CD4-positive, alpha-beta memory T cell (primary cell): ENCODE measurements at places on chromosomes 5 and 9.

GRCh38 chr5:66477596-66477995, 118.6 kb upstream of the MAST4 start:
- no peak overlapping the region for H3K4me3 ChIP-seq
- H3K36me3 ChIP-seq, result no peaks in the 10 kb centered on the region
- no peaks in the 10 kb centered on the region for H3K4me1 ChIP-seq
- H3K27ac ChIP-seq, result no peak overlapping the region

- H3K4me1 ChIP-seq, result peaks cover 41% of the 10 kb centered on the region
- H3K4me3 ChIP-seq, result peak overlapping the region; percentile 78
- DNase-seq, result no peak
- peak overlapping the region; percentile 98 for H3K27ac ChIP-seq
- H3K36me3 ChIP-seq, result peaks cover 3% of the 10 kb centered on the region
Measured at GRCh38 chr5:43041669-43042175, 1.6 kb upstream of the ANXA2R start.

DNA sequence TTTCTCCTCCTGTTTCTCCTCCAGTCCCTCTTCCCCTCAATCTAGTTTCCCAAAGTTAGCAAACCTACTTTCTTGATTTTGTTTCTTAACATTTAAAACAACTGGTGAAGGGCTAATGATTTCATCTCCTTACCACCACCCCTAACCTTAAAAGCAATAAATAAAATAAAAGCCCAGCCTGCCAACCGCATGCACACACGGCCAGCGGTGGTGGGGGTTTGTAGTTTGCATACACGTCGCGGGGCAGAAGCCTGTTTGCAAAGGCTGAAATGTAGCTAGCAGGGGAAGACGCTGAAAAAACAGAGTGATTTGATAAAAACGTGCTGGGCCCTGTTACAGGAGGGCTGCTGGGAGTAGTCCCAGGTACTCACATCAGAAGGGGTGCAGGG, 1.9 kb upstream of the DMRT2 start:
- peak overlapping the region; percentile 69 for H3K4me3 ChIP-seq
- DNase-seq, result no peak
- H3K27ac ChIP-seq, result no peak overlapping the region
- no peaks in the 10 kb centered on the region for H3K36me3 ChIP-seq
- peaks cover 67% of the 10 kb centered on the region for H3K27me3 ChIP-seq

GRCh38 chr5:57586649-57587048, 104.0 kb upstream of the ACTBL2 start:
- no peak for DNase-seq
- H3K27me3 ChIP-seq, result no peaks in the 10 kb centered on the region
- H3K4me1 ChIP-seq, result no peaks in the 10 kb centered on the region
- no peak overlapping the region for H3K27ac ChIP-seq

- H3K4me3 ChIP-seq, result no peak overlapping the region
- no peak for DNase-seq
- no peaks in the 10 kb centered on the region for H3K4me1 ChIP-seq
- H3K36me3 ChIP-seq, result no peaks in the 10 kb centered on the region
- no peak overlapping the region for H3K27ac ChIP-seq
Measured at GRCh38 chr9:107971241-107971640, 481.7 kb upstream of the KLF4 start.

- H3K4me3 ChIP-seq, result no peak overlapping the region
- H3K27ac ChIP-seq, result no peak overlapping the region
- peaks cover 11% of the 10 kb centered on the region for H3K4me1 ChIP-seq
- no peaks in the 10 kb centered on the region for H3K27me3 ChIP-seq
- DNase-seq, result no peak
Measured at GRCh38 chr5:132181011-132181629, 46.5 kb downstream of the P4HA2 start.

- no peaks in the 10 kb centered on the region for H3K36me3 ChIP-seq
- no peaks in the 10 kb centered on the region for H3K4me1 ChIP-seq
- no peak overlapping the region for H3K27ac ChIP-seq
- H3K4me3 ChIP-seq, result no peak overlapping the region
- no peak for DNase-seq
- no peaks in the 10 kb centered on the region for H3K27me3 ChIP-seq
Measured at GRCh38 chr5:103908336-103909080, 345.9 kb upstream of the NUDT12 start.

GRCh38 chr9:109150925-109151545, 16.0 kb downstream of the FRRS1L start:
- no peaks in the 10 kb centered on the region for H3K36me3 ChIP-seq
- no peak overlapping the region for H3K27ac ChIP-seq
- no peaks in the 10 kb centered on the region for H3K27me3 ChIP-seq
- H3K4me1 ChIP-seq, result no peaks in the 10 kb centered on the region
- H3K4me3 ChIP-seq, result no peak overlapping the region

DNA sequence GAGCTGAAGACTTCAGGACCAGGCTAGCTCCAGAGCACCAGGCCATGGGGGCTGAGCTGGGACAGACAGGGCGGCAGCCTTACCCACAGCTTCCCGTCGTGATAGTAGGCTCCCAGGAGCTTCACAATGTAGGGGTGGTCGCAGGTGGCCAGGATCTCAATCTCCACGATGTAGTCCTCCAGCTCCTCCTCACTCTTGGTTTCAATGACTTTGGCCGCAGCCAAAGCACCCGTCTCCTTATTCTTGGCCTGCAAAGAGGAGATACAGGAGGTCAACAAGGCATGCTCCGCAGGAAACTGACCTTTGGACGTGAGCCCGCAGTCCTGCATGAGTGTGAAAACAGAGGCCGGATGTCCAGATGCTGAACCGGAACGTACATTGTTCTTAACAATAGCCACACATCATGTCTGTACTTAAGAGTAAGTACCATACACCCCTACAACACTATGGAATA, 31.5 kb downstream of the STK10 start:
- peaks cover 75% of the 10 kb centered on the region for H3K4me1 ChIP-seq
- DNase-seq, result no peak
- no peak overlapping the region for H3K27ac ChIP-seq
- H3K36me3 ChIP-seq, result peaks cover 46% of the 10 kb centered on the region
- no peak overlapping the region for H3K4me3 ChIP-seq

GRCh38 chr5:96636594-96636993, 25.6 kb upstream of the CAST start:
- no peaks in the 10 kb centered on the region for H3K27me3 ChIP-seq
- H3K36me3 ChIP-seq, result no peaks in the 10 kb centered on the region
- no peak overlapping the region for H3K4me3 ChIP-seq
- no peaks in the 10 kb centered on the region for H3K4me1 ChIP-seq
- no peak overlapping the region for H3K27ac ChIP-seq

DNA sequence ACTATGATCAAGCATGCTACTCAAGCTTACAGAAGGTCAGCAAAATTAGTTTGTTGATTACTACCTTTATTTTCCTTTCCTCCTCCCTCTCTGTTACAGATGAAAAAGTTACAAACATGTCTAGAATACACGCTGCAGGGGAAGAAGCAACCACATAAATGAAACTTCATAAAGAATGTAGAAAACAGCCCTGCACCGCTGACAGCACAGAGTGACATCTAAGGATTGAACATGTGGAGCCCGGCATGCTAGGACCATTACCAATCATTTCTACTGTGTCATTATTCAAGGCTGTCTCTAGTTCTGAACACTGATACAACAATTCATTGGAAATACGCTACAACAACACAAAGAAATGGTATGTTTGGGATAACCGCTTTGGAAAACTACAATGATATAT, 261.1 kb downstream of the MLLT3 start:
- H3K36me3 ChIP-seq, result peaks cover 7% of the 10 kb centered on the region
- H3K4me1 ChIP-seq, result peaks cover 20% of the 10 kb centered on the region
- H3K27ac ChIP-seq, result no peak overlapping the region
- H3K4me3 ChIP-seq, result no peak overlapping the region

- H3K27me3 ChIP-seq, result no peaks in the 10 kb centered on the region
- no peaks in the 10 kb centered on the region for H3K4me1 ChIP-seq
- no peak for DNase-seq
- H3K4me3 ChIP-seq, result no peak overlapping the region
Measured at GRCh38 chr5:17364987-17365810, 132.8 kb upstream of the TAF11L2 start.

DNA sequence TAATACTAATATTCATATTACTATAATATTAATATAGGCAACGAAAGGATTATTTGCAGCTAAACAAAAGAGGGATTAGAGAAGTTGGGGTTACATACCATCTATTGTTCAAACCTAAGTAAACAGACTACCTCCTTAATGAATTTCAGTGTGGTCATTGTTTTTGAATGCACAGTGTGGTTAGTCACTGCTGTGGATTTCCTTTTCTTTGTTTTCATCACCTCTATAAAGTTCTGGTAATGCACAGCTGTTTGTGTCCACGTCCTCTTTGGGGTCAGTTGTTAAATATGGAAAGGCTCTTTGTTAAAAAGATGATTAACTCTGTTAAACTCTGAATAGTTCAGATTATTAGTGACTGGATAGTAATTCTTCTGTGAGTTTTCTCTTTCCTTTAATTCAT, 233.6 kb downstream of the MAST4 start:
- no peaks in the 10 kb centered on the region for H3K27me3 ChIP-seq
- peaks cover 13% of the 10 kb centered on the region for H3K4me1 ChIP-seq
- no peaks in the 10 kb centered on the region for H3K36me3 ChIP-seq
- H3K27ac ChIP-seq, result no peak overlapping the region
- DNase-seq, result no peak
